SK-MEL-5 (cell line): ENCODE measurements at places on chromosomes 1 and 21. TPM values are rescaled to one million over a fixed set of nuclear protein-coding genes. Genes with fewer than 3 reads are reported as not detected.

Gene SPRR2E
- not detected in 2 replicates for total RNA-seq

Gene CSF3R
- total RNA-seq, result not detected in 2 replicates

Gene LRRC7
- not detected in 2 replicates for total RNA-seq

Gene HNRNPR
- total RNA-seq, result 101 and 110 TPM in 2 replicates

Gene YTHDF2
- 59.5 and 63.3 TPM in 2 replicates for total RNA-seq

Gene C4BPB
- total RNA-seq, result not detected in 2 replicates

Gene REN
- not detected in 2 replicates for total RNA-seq
